ENCODE measurements at places on chromosomes 6 and 20. TPM values are rescaled to one million over a fixed set of nuclear protein-coding genes. Genes with fewer than 3 reads are reported as not detected.

ZC2HC1B gene
- total RNA-seq = not detected

CCN6 gene
- total RNA-seq = not detected

CCM2L gene
- not detected for total RNA-seq

BPIFB2 gene
- not detected for total RNA-seq

THEMIS gene
- not detected for total RNA-seq

Data from HT-29 (cell line).